ENCODE measurements at places on chromosomes 7 and 10.
A peak's percentile ranks its signal among the peaks of the same experiment; 100 is the strongest.

- DNase-seq: no peak
Measured at GRCh38 chr7:113487925-113488731, 369.8 kb upstream of the SMIM30 start.

DNA sequence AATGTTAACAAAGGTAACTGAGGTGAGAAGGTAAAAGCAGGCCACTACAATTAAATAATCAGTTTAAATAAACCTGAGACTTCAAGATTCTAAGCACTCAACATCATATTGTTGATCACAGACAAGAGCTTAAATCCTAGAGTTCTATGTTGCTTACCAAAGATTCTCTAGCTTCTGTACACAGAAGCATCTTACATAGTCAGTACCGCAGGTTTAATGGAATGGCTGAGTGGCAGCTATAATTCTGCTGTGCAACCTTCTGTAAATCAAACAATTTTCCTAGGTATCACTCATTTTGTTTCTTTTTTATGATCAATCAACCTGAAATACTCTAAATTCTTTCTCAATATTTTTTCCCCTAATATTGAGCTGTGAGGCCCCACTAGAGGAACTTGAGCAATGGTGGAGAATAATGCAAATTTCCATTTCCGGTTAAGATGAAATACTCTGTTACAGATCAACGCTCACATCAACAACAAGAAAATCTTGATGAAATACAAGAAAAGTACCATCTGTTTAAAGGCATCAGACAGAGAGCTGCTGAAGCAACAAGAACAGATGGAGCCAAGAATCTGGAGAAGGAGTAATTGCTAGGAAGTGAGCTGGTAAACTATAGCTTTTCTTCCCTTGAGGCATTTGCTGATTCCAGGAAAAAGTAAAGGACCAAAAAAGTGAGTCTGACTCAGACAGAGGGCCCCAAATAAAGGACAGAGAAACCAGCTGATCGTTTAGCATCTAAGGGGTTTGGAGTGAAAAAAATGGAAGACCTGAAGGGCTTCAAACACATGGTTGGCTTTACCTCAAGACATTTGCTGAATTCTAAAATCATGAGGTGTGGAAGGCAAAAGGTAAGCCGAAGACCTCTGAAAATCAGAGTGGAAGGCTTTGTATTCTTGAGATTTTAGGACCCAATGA, 22.6 kb downstream of the PNPLA8 start:
- no peak for DNase-seq

DNA sequence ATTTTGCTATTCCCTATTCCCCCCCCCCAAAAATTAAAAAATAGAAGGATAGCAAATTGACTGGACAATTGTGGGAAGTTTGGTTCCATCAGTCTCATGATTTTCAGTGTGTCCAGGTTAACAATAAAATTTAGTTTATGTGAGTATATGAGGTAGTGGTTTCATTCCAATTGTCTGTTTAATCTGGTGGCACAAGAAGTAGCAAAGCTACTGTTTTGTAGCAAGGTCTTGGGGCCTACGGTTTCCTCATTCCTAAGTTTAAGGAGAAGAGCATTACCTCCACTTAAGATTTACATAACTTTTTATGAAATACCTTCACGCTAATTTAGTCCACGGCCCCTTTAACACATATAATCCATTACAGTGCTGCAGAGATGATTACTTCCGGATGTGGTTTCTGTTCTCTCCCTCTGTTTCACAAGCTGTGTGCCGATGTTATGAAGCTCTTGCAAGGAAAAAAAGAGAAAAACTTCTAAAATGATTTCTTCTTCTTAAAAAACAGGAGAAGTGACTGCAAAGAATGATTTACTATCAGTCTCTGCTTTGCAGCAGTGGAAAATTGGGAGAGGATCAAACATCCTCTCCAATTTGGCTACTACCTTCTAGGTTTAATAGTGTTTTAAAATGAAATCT, 32.7 kb upstream of the NPVF start:
- no peak for DNase-seq

DNA sequence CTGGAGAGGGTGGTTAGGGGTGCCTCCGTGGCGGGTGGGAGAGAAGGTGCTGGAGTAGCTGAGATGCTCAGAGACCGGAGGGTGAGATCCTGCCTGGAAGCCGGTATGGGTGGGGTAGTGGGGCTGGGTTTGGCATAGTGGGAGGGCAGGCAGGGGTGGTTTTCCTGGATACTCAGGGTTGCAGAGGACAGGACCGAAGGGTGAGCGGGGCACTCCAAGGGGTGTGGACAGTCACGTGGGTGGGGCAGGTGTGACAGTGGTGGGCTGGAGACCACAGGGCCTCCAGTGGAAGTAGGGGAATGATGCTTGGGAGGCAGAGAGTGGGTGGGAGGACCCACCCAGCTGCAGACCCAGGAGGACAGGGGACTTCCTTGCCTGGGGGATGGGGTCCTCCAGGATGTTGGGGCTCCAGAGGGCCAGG, 1.9 kb downstream of the SCART1 start:
- no peak for DNase-seq

DNA sequence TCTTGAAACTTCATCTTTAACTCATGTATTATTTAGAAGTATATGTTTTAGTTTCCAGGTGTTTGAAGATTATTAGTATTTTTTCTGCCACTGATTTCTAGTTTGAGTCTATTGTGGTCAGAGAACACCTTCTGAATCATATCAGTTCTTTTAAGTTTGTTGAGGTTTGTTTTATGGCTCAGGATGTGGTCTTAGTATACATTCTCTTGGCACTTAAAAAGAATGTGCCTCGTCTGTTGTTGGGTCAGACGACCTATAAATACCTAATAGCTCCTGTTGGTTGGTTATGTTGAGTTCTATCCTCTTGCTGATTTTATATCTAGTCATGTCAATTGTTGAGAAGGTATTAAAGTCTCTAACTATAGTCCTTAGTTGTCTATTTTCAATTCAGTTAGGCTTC, 15.9 kb downstream of the TDRD1 start:
- no peak for DNase-seq

- no peak for DNase-seq
Measured at GRCh38 chr10:3791974-3792633, 7.1 kb upstream of the KLF6 start.

- DNase-seq: no peak
Measured at GRCh38 chr10:43524434-43525247, 49.8 kb downstream of the ZNF239 start.

DNA sequence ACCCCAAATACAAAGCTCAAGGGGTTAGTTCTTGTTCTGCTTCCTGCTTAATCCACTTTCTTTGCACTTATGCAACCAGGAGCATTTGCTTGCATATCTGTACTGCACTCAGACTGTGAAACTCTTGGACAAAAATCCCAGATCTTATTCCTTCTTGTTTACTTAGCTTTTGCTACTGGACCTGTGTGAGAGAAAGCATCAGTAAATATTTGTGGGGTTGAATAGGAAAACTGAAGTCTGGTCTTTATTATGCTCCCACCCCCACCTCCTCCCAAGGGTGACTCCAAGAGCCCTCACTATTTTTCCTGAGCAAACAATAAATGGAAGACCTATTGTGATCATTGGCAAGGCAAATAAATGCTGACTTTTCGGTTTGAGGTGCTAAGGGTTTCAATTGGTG, 57.1 kb upstream of the VSTM2A start:
- DNase-seq: no peak

DNA sequence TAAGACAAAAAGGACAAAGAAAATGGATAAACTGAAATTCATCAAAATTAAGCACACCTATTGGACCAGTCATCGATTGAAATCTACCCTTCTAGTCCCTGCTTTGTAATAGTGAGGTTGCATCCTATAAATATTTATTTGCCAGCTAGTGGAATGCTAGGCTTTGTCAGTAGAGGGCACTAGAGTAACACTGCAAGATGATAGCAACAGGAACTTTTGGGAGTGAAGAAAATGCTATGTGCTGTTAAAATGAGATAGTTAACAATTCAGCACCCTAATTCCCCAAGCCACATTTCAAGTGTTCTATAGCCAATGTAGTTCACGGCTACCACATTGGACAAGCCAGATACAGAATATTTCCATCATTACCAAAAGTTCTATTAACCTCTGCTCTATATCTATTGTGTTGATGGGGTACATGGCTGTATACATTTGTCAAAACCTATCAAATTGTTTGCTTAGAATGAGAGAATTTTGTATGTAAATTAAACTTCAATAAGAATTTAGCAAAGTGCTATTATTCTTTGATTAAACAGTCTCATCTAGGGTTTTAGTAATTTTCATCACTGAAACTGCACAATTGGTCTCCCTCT, 69.8 kb downstream of the LSMEM1 start:
- peak; percentile 72 for DNase-seq

DNA sequence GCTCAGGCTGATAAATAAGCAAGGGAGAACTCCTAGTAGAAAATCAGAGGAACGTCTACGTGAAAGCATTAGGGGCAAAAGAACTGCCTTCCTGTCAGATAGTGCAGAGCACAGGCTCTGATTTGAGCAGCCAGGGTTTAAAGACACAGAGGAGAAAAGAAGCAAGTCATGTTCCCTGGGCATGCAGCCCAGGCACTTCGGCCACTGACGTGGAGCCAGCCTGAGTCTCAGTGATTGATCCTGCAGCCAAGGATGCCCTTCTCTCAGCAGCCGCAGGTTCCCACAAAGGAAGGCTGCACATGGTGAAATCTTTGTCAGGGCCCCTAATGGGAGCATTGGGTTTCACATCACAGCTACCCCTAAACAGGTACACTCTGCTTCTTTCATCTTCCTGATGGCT, 161.7 kb upstream of the HPS1 start:
- DNase-seq: no peak

DNA sequence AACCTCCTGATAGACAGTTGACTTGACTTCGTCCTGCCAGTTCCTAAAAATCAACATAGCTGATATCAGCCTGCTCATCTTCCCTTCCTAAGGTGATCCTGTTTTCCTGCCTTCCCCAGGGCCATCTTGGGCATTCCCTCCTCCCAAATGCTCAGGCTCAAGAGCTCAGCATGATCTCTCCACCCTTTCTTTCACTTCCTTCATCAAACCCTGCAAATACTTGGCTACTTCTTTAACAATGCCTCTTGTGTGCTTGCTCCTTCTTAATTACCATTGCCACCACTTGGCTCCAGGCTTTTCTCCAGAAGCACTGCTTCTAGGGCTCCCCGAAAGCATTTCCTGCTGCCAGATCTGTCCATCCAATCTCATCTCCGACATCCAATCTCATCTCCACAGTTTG, 7.3 kb downstream of the FSCN3 start:
- no peak for DNase-seq

GRCh38 chr7:153190452-153190851, 430.9 kb downstream of the ACTR3B start:
- DNase-seq: no peak

GRCh38 chr7:17427924-17428323, 129.5 kb downstream of the AHR start:
- no peak for DNase-seq

DNA sequence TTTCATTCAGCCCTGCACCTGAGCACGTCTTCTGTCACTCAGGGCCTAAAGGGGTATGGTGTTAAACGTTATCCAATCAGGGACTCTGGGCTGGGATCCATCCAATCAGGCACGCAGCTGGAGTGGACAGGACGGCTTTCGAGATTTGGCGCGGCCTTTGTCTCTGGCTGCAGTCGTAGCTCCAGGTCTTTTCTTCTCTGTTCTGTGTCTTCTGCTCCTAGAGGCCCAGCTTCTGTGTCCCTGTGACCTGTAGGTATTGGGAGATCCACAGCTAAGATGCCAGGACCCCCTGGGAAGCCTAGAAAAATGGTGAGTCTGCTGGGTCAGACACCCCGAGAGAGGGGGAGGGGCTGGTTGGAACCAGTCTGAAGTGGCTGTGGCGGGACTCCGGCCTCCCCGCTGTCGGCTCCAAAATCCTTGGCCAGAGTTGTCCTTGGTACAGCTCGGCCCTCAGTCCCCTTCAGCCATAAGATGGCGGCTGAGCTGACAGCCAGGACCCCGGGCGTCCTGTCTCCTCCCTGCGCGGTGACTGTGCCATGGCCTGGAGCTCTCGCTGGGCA, 11.7 kb upstream of the ZNF680 start:
- DNase-seq: no peak

DNA sequence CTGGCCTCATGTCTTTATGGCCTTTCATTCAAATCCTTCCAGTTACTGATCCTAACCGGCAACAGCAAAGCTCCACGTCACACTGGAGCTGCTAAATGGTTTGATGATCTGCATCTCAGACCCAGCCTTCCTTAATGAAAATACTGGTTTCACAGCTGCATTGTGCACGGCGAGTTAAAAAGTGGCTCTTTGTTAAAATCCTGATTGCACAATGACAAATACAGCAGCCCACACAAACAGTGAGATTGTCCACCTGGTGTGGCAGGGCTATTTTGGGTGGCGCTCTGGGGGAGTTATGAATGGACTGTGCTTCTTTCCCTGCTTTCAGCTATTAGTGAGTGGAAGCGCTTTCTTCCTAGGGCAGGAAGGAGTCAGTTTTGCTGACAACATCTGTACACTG, 63.4 kb upstream of the C1QL3 start:
- DNase-seq: no peak

DNA sequence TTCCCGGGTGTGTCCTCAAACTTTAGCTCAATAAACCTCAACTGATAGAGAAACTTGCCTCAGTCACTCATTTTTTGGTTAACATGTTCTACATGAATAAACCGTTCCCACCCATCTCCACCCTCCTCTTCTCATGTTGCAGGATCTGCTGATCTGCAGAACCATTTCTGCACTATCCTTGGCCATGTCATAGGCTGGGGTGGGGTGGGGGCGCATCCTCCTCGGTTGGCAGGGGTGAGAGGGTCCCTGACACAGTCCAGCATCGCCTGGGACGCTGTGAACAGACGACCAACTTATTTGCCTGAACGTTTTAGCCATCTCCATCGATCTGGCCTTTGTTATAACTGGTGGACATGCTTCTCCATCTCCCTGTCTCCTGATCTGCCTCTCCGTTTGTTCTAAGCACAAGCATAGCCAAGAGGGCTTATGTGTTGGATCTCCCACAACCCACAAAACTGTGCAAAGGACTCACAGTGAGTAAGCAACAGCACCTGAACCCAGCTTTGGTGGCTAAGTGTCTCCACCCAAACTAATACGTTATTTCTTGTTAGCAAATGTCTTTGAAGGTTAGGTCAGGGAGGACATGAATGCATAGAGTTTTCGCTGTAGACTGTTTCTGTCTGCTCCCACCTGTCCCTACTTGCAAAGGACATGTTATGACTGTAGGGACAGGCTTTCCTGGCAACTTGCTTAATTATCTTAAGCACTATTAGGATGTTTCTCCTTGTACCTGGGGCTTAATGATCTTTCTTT, 51.7 kb downstream of the PRKCQ start:
- DNase-seq: no peak

DNA sequence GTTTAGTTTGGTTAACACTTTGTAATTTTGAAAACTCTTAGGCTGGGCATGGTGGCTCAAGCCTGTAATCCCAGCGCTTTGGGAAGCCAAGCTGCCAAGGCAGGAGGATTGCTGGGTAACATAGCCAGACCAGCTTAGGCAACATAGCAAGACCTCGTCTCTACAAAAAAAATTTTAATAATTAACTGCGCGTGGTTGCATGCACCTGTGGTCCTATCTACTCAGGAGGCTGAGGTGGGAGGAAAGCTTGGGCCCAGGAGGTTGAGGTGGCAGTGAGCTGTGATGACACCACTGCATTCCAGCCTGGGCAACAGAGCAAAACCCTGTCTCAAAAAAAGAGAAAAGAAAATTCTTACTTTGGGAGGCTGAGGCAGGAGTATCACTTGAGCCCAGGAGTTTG, 18.2 kb downstream of the MYOZ1 start:
- no peak for DNase-seq

GRCh38 chr10:130934293-130935127, 377.0 kb downstream of the TCERG1L start:
- no peak for DNase-seq
